AG10803 (cell line): ENCODE measurements at places on chromosomes 6 and 20.
A peak's percentile ranks its signal among the peaks of the same experiment; 100 is the strongest.

GRCh38 chr6:138293428-138294395, 75.4 kb upstream of the PBOV1 start:
- DNase-seq: peak; percentile 72

DNA sequence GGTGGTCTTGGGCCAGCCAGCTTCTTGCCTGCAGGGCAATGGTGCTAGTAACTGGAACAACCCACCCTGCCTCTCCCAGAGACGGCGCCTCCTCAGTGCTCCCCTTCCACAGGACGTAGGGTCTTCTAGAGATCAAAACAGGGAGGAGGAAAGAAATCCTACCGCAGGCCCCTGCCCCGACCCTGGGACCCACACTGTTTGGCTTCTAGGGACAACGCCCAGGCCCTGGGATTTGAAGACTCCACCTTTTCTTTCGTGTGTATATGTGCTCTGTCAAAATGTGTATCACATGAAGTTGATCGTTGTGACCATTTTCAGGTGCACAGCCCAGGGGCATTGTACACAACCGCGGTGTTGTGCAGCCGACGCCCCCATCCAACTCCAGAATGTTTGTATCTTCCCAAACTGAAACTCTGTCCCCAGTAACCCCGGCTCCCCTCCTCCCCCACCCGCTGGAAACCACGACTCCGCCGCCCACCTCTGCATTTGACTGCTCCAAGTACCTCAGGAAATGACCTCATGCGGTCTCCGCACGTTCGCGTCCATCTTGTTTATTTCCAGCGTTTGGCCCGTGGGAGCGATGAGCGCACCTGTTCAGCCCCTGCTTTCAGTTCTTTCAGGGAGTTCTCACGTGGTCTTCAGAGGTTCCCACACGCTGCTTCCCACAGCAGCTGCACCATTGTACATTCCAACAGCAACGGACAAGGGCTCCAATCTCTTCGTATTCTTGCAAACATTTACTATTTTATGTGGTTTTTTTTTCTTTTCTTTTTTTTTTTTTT, 3.4 kb upstream of the BHLHE23 start:
- no peak for DNase-seq

DNA sequence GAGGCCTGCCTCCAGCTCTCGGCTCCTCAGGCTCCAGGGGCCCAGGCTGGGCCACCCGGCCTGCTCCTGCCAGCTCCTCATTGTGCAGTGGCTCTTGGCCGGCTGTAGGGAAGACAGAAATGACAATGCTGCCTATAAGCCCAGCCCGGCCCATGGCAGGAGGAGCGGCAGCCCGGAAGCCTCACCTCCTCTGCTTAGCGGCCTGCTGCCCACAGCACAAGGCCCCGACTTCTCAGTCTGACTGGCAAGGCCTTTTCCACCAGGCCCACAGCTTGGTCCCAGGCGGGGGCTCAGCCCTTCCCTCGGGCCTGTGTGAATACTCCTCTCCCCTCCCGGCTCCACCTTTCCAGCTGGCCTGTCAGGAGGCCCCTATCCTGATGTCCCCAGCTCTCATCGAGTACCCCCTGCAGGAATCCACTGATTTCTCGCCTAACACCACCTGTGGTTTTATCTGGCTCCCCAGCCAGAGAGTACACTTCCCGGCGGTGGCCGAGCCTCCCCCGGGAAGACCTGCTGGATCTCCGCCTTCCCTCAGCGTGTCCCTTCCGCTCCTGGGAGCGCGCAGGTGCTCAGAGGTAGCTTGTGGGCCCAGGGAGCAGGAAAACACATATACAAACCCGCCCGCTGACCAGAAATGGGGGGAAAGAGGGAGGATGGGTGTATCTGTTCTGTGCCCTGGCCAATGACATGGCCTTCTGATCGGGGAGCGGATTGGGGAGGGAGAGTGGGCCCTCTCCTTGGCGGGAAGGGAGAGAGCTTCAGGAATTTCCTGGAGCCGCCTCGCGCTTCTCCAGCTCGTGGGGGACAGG, 963 bp downstream of the DDRGK1 start:
- peak; percentile 51 for DNase-seq

DNA sequence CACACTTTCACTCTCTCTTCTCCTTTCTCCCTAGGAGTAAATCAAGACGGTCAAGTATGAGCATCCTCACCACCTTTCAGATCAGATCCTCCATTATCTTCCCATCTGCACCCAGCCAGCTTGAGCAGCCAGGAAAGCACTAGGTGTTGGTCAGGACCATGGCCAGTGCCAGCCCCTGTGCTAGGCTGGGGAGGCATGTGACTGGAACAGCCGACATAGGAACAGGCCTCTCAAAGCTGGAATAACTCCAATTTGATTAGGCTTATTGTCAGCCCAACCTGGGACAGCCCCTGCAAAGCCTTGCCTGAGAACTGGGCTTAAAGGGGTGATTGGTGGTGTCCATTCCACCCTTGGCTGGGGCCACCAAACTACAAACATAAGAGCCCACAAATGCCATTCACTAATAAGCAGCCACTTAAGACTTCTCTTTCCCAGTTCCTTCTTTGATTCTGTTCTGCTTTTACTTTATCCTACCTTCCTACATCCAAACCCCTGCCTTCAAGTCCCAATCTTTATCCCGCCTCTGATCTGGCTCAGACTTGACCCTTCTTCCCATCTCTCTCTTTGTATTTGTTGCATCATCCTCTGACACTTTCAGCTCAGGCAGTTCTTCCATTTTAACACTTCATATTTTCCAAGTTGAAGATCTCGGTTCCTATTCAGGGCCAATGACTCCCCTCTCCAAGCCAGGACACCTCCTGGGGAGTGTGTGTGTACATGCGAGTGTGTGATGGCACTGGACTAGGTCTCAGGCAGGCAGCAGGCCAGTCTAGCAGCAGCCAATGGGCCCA, 4.5 kb upstream of the TREM2 start:
- no peak for DNase-seq

GRCh38 chr20:41316051-41316450, 1.5 kb downstream of the ZHX3 start:
- DNase-seq: peak; percentile 59

DNA sequence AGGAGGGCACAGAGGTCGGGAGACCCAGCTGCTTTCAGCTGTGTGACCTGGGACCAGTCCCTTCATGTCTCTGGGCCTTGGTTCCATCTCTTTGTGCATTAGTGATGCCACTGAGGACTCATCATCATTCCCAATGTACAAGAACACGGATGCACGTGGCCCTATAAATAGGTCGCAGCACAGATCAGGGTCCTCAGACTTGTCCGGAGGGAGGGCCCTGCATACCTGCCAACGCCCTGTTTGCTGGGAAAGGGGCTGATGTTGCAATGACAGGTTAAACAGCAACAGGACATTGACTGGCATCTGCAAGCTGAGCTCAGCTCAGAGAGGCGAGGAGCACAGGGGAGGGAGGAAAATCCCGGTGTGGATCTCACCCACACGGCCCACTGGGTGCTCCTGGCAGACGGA, 21.8 kb downstream of the TGM2 start:
- DNase-seq: no peak

DNA sequence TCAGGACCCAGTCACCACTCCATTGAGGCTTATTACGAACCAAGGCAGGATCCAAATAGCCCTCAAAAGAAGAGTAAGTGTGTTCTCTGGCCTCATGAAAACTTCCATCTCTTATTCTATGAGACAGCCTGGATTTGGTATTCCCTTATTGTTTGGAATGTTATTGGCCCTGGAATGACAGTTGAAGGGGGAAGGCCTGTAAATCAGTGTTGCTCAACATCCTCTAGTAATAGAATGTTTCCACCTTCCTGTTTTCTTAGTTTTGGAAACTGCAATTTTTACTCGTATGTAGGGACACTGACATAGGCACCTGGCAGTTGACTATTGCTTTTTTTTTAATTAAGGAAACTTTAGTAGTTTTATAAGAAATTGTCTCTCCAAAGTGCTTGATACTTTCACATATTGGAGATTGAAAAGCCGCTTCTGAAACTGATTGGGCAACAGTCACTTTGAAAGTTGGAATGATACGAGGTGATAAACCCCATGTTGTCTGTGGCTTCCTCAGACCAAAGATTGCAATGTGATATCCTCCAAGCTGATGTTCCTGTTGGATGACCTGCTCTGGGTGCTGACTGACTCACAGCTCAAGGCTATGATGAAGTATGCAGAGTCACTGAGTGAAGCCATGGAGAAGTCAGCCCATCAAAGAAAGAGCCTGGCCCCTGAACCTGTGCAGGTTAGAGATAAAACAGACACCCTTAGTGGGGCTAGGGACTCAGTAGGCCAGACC, 43.1 kb downstream of the BLTP3A start:
- DNase-seq: peak; percentile 51

DNA sequence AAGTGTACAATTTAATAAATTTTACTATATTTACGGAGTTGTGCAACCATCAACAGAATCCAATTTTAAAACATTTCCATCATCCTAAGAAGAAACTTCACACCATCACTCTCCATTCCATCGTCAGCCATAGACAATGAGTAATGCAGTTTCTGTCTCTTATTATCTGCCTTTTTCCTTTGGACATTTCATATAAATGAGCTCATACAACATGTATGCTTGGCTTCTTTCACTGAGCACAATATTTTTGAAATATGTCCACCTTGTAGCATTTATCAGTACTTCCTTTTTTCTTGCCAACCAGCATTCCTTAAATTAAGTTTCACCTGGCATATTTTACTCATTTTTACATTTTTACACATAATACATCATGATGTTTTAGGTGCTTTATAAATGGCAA, 22.7 kb upstream of the HIVEP1 start:
- peak; percentile 59 for DNase-seq

DNA sequence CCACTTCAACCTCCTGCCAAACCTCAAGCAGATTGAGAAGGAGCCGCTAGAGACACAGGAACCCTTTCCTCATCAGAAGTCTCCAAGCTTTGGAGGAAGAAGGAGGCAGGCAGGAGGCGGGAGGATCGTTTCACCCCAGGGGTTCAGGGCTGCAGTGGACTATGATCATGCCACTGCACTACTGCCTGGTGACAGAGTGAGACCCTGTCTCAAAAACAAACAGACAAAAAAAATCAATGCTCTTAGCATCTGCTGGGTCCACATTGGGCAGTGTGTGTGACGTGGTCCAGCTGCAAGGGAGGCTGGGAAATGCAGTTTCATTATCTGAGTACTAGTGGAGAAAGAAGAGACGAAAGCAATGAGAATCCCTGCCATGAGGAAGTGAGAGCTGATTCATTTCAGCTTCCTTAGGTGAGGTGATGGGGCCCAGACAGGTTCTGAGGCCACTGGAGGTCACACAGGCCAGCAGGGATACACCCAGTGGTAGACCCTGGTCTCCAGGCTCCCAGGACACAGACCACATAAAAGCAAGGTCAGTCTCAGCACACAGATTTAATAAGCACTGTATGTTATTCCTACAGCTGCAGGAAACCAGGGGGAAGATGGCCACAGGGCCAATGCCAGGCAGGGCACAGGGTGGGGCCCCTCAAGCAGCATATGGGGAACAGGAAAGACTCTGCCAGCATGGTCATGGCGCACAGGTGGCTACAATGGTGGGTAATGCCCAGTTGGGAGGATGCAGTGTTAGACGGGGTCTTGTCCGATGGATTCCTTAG, 4.3 kb downstream of the GFRA4 start:
- DNase-seq: no peak

DNA sequence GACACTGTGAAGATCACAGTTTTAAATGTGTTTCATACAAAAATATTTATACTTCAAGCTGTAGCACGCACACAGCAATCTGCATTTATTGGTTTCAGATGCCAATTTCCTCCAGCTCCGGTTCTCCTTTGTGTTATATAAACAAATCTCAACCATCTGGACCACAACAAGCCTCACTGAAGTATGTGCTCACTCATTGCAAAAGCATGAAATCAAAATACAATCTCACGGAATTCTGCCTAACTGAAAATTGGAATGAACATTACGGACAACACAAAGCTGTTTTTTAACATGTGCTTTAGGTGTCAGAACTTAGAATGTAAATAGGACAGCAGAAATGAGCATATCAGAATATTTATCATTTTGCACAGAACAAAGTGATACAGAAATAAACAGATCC, 38.0 kb downstream of the RCAN2 start:
- peak; percentile 96 for DNase-seq

DNA sequence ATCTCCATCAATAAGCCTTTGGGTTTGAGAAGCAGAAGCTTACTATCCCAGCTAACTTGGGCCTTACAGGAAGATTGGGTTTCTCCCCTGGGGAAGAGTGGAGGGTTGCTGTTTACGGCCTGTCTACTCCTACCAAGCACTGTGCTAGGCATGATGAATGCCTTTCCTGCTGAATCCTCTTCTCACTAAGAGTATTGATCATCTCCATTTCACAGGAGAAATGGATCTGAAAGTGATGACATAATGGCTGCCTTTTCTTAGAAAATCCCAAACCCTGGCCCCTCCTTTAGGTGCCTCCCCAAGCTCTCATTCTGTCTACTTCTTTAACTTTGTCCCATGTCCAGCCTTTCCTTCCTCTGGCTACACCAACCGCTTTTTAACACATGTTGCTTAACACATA, 66.1 kb downstream of the TSHZ2 start:
- no peak for DNase-seq

- no peak for DNase-seq
Observed at GRCh38 chr20:53769041-53769440, 175.4 kb upstream of the ZNF217 start.

DNA sequence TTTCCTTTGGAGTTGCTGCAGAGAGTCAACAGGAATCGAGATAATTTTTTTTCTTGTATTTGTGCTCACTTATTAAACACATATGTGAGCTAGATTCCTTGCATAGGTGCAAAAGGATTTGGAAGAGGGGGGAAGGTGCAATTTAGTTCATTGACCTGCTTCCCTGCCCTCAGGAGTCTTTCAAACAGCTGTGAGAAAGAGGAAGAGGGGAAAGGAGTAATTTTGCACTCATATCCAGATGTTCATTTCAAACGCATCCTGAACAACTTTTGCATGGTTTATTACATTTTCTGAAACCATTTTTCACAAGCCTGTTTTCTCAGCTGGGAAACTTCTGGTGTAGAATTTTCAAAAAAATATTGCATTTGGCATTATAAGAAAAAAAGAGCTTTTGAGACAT, 795.0 kb downstream of the MAFB start:
- DNase-seq: no peak

GRCh38 chr6:122472022-122472340, 374 bp upstream of the SERINC1 start:
- no peak for DNase-seq
